ENCODE measurements at places on chromosomes 2 and 18.

DNA sequence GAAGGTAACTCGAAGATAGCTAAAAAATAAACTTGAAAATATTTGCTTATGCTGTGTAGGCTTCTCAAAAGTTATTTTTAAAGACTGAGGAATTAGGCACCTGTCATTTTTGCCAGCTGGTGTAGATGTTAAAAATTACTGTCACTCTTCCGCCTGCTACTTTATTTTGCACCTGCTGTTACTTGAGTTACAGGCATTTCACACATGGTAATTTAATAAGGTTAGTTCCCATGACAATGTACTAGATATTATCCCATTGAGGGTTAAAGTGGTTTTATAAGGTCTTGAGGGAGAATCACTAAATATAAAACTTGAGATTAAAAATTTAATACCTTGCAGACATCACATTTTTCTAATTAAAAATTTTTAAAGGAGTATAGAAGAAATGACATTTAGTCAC, 26.6 kb downstream of the MYL1 start:
- no peak for DNase-seq

DNA sequence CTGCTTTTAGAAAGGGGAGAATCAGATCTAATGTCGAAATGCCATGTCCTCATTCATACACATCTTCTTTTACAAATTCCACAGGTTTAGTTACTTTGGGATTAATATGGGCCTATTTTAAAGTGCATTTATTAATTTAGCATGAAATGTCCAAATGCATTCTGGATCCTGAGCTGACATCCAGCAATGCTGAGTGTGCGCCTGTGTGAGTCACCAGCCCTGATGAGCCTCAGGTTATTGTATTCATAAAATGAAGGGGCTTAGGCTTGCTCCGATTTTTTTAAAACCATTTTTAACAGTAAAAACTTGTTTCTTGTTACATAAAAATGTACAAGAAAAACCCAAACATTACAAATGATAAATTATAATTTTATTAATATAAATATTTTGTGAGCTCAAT, 94.1 kb downstream of the SH3YL1 start:
- DNase-seq, result no peak

DNA sequence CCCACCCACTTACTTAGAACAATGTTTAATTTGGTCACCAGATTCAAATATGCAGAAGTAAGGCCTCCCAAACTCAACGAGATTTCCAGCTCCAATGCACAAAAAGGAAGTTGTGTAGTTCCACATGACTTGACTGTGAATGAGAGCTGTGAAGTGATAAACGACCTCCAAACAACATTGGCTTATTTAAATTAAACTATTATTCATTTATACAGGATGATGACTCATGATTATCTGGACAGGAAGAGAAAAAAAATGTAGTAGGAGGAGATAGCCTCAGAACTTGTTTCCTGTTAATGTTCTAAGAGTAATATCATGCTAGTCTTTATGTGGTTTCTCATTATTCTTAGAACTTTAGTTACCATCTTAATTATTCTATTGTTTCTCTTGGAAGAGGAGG, 237.3 kb downstream of the C1D start:
- no peak for DNase-seq

DNA sequence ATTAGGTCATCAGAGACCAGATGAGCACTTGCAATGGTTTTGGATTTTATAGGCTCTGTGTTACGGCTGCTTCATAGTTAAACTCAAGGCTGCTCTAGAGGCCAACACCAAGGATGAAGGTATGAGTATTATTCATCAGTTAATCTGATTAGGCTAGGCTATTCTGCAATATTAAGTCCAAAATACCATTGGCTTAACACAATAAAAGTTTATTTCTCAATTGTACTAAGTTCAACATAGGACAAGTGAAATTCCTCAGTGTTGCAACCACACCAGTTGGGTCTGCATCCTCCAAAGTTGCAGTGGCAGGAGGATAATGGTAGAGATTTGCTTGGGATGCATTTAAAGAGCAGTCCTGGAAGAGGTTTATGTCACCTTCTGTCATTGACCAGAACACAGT, 538.3 kb upstream of the CDH2 start:
- DNase-seq, result no peak

- DNase-seq, result no peak
Observed at GRCh38 chr2:109421101-109421500, 192.7 kb downstream of the SEPTIN10 start.

DNA sequence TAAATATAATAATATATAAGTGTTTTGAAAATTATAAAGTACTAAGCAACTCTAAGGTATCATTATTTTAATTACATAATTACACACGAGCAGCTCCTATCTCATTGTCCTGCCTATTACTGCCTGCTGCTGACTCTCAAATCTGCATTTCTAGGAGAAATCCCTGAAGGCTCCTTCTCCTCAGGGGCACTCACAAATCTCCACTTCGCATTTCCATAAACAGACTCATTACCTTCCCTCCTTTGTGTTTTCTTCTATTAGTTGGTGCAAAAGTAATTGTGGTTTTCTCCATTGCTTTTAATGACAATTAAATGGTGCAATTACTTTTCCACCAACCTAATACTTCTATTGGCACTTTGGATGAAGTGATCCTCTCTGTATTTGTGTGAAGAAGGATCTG, 135.0 kb upstream of the HNMT start:
- no peak for DNase-seq

DNA sequence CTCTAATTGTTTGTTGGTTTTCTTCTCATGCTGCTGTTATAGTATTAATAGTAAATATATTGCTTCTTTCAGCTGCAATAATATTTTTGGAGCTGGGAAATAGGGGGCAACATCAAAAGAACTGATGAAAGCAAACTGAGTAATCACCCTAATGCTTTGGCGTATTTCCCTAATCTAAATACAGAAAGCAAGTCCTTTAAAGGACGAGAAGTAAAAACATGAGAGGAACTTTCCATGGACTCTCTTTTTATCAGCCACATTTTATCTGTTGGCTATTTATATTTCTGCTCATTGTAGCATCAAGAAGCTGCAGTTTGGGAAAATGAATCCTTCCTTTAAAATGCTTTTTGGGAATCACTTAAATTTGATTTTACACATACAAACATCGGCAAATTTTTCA, 139.9 kb upstream of the SLC8A1 start:
- DNase-seq, result no peak

GRCh38 chr2:24675338-24675737, 117.9 kb downstream of the PTRHD1 start:
- DNase-seq, result no peak

- DNase-seq, result no peak
Observed at GRCh38 chr18:49400398-49401072, 59.9 kb downstream of the DYM start.

GRCh38 chr2:45688479-45689298, 37.2 kb downstream of the PRKCE start:
- DNase-seq, result no peak

Measured in vagina (tissue), 2 donors.